ENCODE measurements at places on chromosomes 5 and 9.

DNA sequence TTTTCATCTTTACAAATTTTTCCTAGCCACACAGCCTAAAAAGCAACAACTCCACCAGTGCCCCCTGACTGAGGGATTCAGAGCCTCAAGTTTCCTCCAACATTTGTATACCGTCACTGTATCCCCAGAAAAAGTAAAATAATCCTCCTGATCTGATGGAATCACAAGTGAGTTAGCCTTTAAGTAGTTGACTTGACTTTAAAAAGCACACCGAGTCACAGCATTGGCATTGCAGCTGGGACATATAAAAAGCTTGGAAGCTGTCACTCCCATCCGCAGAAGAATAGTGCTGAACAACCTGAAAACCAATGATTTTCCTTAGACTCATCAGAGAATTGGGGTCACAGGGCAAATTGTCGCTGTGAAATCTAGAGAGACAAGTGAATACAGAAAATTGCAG is 41.6 kb upstream of the FBN2 start:
- no peak for DNase-seq

DNA sequence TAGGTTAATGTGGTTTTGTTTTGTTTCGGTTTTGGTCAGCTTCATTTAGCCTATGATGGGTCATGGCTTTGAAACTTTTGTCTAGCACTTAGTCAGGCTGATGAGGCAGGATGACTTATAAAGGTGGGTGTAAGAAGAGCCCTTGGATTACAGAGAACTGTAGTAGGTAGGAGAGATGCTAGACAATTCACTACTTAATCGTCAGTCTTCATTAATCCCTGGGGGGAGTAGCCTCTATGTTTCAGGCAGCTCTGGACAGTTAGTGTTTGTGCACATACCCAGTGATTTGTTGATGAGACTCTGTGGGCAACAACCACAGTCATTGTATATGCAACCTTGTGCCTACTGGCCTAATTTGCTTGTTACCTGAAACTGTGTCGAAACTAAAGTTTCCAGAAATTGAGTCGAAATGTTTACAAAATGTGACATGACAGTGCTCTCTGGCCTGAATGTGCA is 113.3 kb downstream of the MTREX start:
- no peak for DNase-seq

DNA sequence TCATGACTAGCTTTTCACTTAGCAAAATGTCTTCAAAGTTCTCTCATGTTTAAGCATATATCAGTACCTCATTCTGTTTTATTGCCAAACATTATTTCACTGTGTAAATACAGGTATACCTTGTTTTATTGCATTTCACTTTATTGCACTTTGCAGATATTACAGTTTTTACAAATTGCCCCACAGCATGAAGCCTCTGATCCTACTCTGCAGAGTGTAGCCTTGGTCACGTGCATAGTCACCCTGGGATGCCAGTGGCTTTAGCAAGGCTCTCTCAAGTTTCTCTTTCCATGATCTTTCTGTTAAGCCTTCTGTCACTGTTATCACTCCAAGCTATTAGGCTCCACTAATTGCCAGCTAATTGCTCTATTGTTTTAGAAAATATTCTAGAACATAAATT is 182.2 kb upstream of the GRIA1 start:
- DNase-seq: no peak

GRCh38 chr5:111902436-111902835 is 145.4 kb upstream of the NREP start:
- DNase-seq: no peak

DNA sequence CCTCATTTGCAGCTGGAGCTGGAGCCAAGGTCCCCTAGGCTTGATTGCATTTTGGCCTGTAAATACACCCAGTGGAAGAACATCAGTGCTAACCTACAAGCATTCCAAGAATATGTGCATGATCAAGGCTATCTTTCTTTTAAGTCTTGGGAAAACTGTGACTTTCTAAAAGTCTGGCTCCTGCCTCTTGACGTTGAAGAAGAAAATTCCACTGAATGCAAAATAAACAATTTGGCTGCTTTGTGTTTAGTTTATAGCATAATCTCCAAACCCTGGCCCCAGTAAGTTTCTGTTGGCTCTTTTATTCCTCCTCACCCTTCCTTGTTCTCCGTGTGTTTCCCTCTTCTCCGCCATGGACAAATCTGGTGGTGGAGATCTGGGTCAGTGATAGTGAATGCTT is 109.3 kb upstream of the TLE1 start:
- no peak for DNase-seq

DNA sequence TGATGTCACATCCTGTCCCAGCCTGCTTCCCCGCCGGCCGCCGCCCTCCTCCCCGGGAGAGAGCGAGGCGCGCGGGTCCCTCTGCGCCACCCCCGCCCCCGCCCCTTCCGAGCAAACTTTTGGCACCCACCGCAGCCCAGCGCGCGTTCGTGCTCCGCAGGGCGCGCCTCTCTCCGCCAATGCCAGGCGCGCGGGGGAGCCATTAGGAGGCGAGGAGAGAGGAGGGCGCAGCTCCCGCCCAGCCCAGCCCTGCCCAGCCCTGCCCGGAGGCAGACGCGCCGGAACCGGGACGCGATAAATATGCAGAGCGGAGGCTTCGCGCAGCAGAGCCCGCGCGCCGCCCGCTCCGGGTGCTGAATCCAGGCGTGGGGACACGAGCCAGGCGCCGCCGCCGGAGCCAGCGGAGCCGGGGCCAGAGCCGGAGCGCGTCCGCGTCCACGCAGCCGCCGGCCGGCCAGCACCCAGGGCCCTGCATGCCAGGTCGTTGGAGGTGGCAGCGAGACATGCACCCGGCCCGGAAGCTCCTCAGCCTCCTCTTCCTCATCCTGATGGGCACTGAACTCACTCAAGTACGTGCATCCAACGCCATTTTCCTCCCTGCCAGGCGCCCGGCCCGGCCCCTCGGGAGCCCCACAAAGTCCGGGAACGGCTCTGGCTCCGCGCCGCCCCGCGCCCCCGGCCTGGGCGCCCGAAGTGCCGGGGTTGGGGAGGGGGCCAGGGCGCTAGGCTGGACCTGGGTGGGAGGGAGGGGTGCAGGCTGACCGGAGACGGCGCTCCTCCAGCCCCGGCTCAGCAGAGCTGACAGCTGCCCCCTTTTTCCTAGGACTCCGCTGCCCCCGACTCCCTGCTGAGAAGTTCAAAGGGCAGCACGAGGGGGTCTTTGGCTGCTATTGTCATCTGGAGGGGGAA is 12.0 kb upstream of the OLFM1 start:
- no peak for DNase-seq

DNA sequence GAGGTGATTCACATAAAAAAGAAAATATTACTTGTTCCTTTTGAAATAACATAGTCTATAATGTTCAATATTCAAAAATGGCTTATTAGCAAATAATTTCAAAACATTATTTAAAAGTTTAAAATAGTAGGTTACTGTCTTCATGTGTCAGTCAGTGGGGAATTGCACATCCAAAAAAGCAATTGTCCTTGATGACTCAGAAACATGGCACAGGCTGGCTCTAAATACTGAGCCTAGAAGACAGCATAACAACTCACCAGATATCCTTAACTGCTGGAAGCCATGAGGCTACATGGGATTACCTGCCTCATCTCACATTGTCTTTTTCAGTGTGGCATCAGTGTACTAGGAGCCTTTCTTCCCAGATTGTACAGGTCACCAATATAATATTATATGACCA is 439.5 kb upstream of the RGMB start:
- no peak for DNase-seq

- no peak for DNase-seq
Observed at GRCh38 chr5:13932561-13932960, 11.9 kb downstream of the DNAH5 start.

DNA sequence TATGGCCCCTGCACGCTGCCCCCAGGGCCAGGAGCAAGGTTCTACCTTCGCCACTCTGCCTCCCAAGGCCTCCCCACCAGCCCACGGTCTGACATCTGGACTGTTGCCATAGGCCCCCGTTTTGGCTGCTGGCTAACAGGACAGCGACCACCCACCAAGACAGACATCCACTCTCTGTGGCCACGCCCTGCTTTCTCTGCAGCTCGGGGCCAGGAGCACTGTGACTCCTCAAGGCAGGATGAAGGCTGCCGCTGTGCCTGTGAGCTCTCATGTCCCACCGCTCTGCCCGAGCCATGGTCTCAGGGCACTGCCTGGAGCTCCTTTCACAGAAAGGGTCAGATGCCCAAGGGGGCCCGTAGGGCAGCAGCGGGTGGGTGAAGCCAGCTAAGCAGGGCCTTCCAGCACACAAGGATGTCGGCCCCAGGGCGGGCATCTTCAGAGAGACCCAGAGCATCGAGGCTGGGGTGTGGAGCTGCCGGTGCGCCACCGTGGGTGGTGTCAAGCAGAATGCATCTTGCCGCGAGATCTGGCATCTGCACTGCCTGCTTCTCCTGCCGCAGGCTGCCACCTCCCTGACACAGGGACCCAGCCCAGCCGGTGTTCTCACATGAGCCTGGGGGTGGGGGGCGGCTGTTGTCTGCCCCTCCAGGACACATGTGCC is 92.2 kb upstream of the ADAMTS2 start:
- no peak for DNase-seq

- no peak for DNase-seq
Observed at GRCh38 chr5:57468481-57469163, 14.0 kb downstream of the ACTBL2 start.

GRCh38 chr9:20314981-20315380 is 307.3 kb downstream of the MLLT3 start:
- DNase-seq: no peak

GRCh38 chr5:144634138-144634537 is 463.5 kb downstream of the KCTD16 start:
- DNase-seq: no peak

GRCh38 chr5:118952992-118953651 is 35.2 kb downstream of the DTWD2 start:
- no peak for DNase-seq

Data from effector memory CD4-positive, alpha-beta T cell (primary cell).